Kidney glomerular epithelial cell (primary cell): ENCODE measurements at places on chromosomes 6 and 20.

GRCh38 chr20:51159303-51159702 lies 136.4 kb upstream of the KCNG1 start:
- no peak for DNase-seq

- DNase-seq, result no peak
Measured at GRCh38 chr6:157682856-157683481, 140.1 kb upstream of the SNX9 start.

DNA sequence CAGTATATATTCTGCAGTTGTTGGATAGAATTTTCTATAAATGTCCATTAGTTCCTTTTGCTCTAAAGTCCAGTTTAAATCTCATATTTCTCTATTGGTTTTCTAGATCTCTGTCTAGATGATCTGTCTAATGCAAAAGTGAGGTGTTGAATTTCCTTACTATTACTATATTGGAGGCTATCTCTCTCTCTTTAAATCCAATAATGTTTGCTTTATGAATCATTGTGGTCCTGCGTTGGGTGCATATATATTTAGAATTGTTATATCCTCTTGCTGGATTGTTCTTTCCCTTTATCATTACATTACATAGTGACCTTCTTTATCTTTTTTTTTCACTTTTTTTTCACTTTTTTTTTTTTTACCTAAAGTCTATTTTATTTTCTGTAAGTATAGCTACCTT lies 208.5 kb upstream of the ASCC3 start:
- no peak for DNase-seq

DNA sequence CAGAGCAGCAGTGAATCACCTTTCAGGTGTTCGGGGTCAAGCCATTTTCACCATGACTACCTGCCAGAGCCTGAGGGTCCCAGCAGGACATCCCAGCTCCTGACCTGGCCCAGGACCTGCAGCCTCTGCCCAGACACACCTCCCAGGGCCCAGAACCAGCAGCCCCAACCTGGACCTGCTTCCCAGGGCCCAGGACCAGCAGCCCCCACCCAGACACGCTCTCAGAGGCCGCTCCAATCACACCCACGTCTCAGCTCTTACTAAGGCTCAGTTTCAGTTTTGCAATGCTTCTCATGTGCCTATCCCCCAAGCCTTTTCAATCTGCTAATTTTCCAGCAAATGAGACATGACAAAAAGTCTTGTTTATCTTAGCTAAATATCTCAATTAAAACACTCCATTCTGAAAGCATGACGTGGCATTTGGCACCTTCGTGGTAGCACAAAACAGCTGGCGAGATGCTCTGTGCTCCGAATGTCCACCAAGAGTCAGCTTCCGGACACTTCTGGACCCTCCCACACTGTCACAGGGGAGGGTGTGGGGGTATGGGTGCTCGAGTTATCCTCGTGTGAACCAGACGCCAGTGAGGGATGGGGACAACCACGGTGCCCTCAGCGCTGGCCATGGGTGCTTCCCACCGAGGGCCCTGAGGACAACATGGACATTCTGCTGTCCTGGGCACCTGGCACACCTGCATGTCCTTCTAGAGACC lies 253.2 kb downstream of the DLL1 start:
- no peak for DNase-seq

DNA sequence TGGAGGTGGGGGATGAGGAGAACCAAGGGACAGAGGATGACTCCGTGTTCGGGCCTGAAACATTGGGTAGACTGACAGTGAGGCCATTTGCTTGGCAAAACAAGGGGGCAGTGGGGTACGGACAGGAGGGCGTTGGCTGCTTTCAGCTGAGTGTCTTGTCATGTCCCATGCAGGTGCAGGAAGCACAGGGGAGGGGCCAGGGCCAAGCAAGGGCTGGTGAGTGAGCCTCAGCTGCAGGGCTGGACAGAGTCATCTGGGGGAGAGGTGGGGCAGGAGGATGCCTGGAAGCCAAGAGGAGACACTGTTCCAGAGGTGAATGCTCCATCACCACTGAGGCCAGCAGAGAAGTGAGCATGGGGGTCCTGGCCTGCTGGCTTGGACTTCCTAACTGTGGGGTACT lies 78.4 kb downstream of the ERMARD start:
- DNase-seq, result no peak

DNA sequence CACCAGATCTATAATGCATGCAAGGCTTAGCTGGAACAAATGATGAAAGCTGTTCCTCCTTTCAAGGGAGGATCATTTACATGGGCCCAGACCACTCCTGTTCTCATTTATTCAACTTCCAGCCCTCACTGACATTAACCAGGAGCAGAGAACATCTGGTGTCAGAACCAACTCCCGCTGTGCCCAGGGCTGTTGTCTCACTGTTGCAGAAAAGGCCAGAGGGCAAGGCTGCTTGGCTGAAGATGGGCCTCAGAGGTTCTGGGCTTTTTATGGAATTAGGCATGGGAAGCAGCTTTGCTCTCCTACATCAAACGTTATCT lies 164.2 kb downstream of the GMPR start:
- DNase-seq, result no peak

GRCh38 chr20:11646359-11646758 lies 271.3 kb upstream of the BTBD3 start:
- no peak for DNase-seq

GRCh38 chr20:44208770-44209169 lies 1.8 kb downstream of the OSER1 start:
- DNase-seq, result no peak

DNA sequence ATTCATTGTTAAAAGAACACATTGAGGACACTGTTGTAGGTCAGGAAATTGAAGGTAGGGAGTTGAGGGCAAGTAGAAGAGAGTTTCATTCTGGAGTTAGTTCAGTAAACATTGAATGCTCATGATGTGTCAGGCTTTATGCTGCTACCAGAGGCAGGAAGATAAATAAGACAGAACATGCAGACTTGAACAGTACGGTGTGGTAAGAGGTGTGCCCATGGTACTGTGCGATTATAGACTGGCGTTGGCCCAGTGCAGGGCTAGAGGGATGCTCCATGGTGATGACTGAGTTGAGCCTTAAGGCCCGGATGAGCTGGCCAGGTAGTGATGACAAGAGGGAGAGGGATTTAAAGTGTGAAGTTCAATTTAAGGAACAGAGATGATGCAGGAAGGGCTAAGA lies 50.8 kb downstream of the CARMIL1 start:
- DNase-seq, result no peak
